ENCODE measurements at places on chromosomes 12 and 14.
A peak's percentile ranks its signal among the peaks of the same experiment; 100 is the strongest.

- no peak for DNase-seq
Observed at GRCh38 chr14:30180219-30180618, 252.6 kb upstream of the PRKD1 start.

DNA sequence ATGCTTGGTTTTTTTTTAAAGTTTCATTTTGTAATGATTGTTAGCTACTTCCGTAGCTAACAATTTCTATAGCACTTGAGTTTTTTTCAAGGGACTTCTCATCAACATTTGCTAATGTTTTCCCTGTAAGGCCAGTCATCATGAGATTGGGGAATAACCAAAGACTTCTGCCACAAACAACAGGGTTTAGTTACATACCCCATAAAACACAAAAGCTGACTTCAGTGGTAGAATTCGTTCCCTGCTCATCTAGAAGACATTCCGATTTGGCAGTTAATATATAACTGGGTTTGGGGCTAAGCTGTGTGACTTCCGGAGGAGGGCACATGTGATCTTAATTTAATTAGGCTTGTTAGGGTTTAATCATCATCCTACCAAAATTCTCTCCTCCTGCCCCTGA, 22.9 kb downstream of the EGLN3 start:
- DNase-seq, result no peak

DNA sequence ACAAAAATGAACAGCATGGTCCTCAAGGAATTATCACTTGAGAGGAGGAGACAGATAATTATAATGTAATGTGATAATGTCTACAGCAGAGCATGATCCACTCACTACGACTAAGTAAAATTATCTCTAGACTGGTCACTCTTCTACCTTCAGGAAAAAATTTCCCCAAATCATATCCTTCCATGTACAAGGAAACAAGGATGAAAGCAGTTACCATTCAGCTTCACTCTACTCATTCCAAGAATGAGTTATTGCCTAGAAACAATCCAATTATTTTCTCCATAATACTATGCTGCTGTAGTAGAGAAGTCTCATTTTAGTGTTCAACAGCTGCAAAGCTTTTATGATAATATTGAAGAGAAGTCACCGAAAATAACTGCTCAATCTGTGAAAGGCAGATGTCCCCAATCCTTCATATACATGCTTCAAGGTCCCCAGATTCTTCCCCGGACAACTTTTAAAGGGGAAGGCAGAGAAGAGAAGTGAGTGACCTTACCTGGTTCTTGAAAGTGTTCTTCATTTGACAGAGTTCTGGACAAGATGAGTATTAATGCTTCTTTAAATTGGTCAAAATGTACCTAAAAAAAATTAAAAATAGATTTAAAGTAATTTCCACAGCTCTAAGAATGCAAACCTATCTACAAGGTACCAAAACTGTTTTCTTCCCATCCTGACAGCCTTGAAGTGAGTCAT, 24.6 kb downstream of the NIN start:
- no peak for DNase-seq

- DNase-seq, result peak; percentile 69
Observed at GRCh38 chr14:33435911-33436689, 497.4 kb downstream of the NPAS3 start.

- DNase-seq, result no peak
Observed at GRCh38 chr14:61421212-61421923, 100.0 kb downstream of the PRKCH start.

DNA sequence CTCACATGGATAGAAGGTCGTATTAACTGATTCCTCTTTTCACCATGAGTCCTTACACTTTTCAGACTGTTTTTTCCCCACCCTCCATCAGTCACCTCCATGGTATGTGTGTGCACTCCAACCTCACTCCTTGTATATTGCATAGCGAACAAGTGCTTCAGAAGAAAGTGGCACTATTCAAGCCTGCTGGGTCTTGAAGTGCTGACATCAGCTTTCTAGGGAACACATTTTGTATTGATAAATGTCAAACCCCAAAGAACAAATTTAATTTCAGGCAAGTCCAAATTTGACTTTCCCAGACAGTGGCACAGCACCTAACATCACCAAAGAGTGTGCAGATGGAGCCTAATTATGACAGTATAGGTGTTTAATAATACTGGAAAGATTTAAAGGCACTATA, 617.4 kb upstream of the STXBP6 start:
- DNase-seq, result no peak

Measured in mammary epithelial cell (primary cell).